ENCODE measurements at places on chromosomes 11 and 22. TPM values are rescaled to one million over a fixed set of nuclear protein-coding genes. Genes with fewer than 3 reads are reported as not detected.
A peak's percentile ranks its signal among the peaks of the same experiment; 100 is the strongest.

GRCh38 chr11:67368621-67369020 lies 4.8 kb downstream of the CLCF1 start:
- DNase-seq = no peak

GRCh38 chr11:134915212-134915611 lies 503.2 kb upstream of the B3GAT1 start:
- no peak for DNase-seq

GRCh38 chr11:65781962-65782815 lies 1.4 kb upstream of the AP5B1 start:
- no peak for DNase-seq

DNA sequence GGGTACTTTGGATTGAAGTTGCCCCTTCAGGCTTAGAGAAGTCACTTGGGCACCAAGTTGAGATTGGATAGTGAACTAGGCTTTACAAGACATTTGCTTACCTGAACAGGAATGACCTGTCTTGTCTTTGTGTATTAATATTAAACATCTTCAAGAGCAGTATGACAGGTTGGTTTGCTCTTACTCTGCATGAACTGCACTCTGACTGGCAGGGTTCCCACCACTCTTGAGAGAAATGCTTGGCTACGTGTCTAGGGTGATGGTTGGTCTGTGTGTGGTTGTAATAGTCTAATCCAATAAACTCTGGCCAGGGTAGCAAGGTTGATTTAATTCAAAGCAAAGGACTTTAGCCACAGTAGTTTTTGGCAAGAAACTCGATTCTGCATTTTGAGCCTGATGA lies 20.1 kb upstream of the SPTBN2 start:
- peak; percentile 79 for DNase-seq

- no peak for DNase-seq
These were observed 19.3 kb downstream of the IGSF9B start for GRCh38 chr11:133937468-133937867.

GRCh38 chr11:94218372-94218771 lies 86.0 kb upstream of the IZUMO1R start:
- DNase-seq = no peak

GRCh38 chr11:63931045-63931444 lies 7.8 kb upstream of the NAA40 start:
- no peak for DNase-seq

- DNase-seq = no peak
These were observed 78.5 kb downstream of the TMEM135 start for GRCh38 chr11:87116185-87116584.

- no peak for DNase-seq
These were observed 6.4 kb downstream of the CDCA5 start for GRCh38 chr11:65077451-65077850.

- DNase-seq = no peak
These were observed 14.9 kb downstream of the ZNF74 start for GRCh38 chr22:20408891-20409290.

DNA sequence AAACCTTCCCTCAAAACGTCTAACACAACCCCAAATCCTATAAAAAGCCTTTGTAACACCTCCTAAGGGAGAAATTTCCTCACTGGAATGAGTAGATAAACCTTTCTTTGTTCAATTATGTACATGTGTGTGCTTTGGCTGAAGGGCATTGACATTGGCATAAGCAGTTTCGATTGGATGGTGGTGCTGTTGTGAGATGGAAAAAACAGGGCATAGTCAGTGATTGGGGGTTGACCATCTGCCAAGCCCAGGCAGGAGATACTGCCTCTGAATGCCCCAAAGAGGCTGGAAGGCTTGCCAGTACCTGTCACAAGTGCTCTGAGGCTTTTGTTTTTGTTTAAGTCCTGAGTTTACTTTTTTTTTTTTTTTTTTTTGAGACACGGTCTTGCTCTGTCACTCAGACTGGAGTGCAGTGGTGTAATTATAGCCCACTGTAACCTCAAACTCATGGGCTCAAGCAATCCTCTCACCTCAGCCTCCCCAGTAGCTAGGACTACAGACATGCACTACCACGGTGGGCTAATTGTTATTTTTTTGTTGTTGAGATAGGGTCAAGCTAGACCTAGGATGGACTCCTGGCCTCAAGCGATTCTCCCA lies 1.2 kb upstream of the CCDC117 start:
- DNase-seq = no peak

DNA sequence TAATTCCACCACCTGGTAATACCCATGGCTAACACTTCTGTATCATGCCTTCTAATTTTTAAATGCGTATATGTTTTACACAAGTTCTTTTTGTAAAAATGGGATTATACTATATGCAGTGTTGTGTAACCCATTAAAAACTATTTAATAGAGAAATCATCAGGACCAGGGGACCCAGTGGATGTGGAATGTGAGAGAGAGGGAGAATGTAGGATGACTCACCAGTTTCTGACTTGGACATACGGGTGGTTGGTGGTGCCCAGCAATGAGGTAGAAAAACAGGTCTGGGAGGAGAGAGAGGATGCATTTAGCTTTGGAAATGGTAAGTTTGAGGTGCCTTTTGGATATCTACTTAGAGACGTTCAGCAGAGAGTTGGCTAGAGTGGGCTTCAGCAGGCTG lies 112.0 kb upstream of the TBCEL start:
- no peak for DNase-seq

GRCh38 chr11:842370-843002 lies at the start of the genes POLR2L and TSPAN4:
TSS of gene POLR2L (minus strand) at chr11:842529. CDS start at chr11:842508, 21 bp downstream.
TSS of gene TSPAN4 (plus strand) at chr11:842852. CDS start at chr11:850305, 7,453 bp downstream.
- DNase-seq = peak; percentile 98

- DNase-seq = no peak
These were observed 30.3 kb downstream of the RIC3 start for GRCh38 chr11:8138526-8138925.

- no peak for DNase-seq
These were observed 121.5 kb downstream of the CD44 start for GRCh38 chr11:35260342-35260985.

DNA sequence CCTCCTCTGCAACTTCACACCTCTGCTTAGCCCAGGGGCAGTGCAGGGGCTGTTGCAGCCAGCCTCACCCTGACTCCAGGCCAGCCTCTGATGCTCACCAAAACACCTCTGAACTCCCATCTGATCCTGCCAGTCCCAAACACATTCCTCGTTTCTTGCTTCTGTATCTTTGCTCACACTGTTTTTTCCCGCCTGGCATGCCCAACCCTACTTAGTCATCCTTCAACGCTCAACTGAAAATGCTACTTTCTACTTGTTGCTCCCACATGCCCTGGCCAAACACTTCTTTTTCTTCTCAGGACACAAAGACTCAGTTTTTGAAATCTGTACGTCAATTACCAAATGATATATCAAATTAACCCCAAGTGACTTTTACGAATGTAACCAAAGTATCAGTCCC lies 140.8 kb upstream of the ZBED5 start:
- no peak for DNase-seq

DNA sequence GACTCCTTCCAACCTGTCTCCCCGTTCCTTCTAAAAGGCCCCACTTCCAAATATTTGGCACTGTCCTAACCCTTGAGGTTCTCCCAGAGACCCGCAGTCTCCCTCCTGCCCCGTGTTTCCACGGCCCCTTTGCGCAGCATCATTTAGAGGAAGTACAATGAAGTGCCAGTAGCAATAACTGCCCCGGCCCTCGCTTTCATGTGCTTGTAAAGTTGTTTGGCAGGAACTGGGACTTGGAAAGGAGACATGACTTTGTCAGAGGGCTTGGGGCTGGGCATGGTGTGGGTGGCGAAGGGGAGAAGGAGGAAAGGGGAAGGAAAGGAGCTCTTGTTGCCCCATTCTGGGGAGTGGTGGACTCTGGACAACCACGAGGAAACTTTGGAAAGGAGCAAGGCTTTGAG lies 2.6 kb downstream of the CD44 start:
- peak; percentile 93 for DNase-seq

DNA sequence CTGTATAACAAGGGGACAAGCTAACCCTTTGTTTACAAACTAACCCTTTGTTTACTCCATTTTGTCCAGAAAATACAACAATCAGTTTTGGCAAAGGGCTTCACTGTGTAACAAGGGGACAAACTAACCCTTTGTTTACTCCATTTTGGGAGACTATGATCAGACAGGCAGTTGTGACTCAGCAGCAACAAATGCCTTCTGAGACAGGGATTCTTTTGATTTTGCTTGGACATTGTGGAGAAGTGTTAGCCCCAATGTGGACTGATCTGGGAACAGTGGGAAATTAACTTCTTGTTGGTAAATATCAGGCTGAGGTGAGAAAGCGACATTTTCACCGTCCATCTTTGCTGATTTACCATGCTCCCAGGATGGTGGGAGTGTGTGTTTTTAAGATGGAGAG lies 983 bp downstream of the EHF start:
- DNase-seq = no peak

- no peak for DNase-seq
These were observed 1.0 kb downstream of the LYVE1 start for GRCh38 chr11:10567446-10567845.

GRCh38 chr22:37018815-37019308 lies 385 bp downstream of the TST start:
- peak; percentile 93 for DNase-seq

- DNase-seq = no peak
These were observed 3.6 kb downstream of the HPS4 start for GRCh38 chr22:26479792-26480610.

DNA sequence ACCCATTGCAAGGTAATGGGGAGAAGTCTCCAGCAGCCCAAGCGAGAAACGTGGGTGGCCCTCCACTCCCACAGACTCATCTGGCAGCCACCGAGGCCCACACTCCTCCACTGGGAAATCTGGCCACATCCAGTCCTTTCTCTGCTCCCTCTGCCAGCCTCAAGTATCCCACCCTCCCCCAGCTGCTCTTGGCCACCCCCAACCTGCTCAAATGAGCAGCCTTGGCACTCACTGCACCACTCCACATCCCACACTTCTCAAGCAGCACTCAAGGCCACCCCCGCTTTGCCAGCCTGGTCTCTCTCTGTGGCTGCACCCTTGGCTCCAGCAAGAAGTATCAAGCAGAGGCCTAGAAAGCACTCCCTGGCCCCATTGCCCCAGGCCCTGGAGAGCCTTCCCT lies 28.2 kb downstream of the SLC22A12 start:
- no peak for DNase-seq

DNA sequence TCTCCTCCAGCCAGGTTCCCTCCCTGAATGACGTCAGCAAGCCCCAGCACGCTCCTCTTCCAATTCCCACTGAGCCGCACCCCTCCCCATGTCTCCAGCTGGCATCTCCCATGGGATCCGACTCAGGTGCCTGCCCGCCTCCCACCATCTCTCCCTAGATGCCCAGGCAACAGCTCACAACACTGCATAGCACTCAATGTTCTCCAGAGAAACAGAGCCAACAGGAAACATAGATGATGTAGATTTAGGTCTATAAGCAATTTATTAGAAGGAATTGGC lies 532.3 kb downstream of the BRD1 start:
- no peak for DNase-seq

GRCh38 chr22:45318558-45319323 lies 9.0 kb downstream of the FAM118A start:
- DNase-seq = no peak

DNA sequence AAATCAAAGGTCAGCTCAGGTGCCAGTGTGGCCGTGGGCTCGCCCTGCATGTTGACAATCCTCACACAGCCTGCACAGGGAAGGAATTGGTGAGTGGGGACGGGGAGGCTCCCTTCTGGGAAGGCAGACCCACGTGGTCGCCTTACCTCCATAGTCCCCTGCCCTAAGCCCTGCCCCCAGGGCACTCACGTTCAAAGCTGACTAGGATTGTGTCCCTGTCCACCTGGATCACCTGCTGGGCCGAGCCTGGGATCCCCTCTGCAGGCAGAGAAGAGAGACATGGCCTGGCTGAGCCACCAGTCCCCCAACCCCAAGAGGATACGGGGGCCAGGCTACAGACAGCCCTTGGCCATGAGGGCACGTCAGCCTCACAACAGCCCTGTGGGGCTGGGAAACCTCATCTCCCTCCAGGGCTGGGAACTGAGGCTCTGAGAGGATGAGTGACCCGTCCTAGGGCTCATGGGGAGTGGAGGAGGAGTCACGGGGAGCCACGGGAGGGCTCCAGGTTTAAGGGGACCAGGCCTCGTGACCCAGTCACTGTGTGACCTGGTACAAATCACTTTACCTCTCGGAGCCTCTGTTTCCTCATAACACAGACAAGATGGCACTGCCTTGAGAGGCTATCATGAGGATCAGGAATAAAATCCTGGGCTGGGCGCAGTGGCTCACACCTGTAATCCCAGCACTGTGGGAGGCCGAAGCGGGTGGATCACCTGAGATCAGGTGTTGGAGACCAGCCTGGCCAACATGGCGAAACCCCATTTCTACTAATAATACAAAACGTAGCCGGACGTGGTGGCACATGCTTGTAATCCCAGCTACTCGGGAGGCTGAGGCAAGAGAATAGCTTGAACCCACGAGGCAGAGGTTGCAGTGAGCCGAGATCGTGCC lies 12.1 kb upstream of the SF1 start:
- DNase-seq = no peak

- DNase-seq = no peak
These were observed 252.5 kb downstream of the ST3GAL4 start for GRCh38 chr11:126607776-126608541.

DNA sequence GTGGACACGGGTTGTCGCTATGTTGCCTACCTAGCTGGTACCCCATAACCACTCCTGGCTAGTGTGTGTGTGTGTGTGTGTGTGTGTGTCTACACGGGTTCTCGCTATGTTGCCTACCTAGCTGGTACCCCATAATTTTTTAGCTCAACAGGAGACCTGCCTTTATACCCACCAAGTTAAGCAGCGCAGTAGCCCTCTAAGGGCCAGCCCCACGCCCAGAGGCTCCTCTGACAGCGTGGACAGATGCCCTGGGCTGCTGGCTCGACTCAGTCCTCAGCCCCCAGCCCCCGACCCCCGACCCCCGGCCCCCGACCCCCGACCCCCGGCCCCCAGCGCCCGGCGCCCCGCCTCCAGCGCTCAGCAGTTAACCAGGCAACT lies 351 bp upstream of the AKIP1 start:
- DNase-seq = no peak

- DNase-seq = no peak
These were observed 23.8 kb downstream of the DRD4 start for GRCh38 chr11:660681-661444.

GRCh38 chr11:123454060-123454651 lies 24.1 kb downstream of the GRAMD1B start:
- no peak for DNase-seq

Gene DDX25
- total RNA-seq = not detected

Gene CYB561A3
- 55.7 TPM for total RNA-seq

Gene MS4A4E
- total RNA-seq = 1.5 TPM

Gene KCNJ11
- 2.9 TPM for total RNA-seq

Gene OR52H1
- total RNA-seq = not detected

Gene P2RX6
- total RNA-seq = 0.12 TPM

Gene OR2D2
- not detected for total RNA-seq

Gene LMO2
- total RNA-seq = 5.8 TPM

Gene LIF
- total RNA-seq = 11.8 TPM

Gene RTN4RL2
- 0.55 TPM for total RNA-seq

Gene TRIM49D2
- total RNA-seq = not detected

Gene CASP5
- total RNA-seq = not detected

Gene DDI1
- not detected for total RNA-seq

Gene KCNQ1
- total RNA-seq = 2.1 TPM

Gene MRPL11
- total RNA-seq = 30.6 TPM

Gene CDON
- total RNA-seq = 16.7 TPM

Gene GLYATL1
- 0.30 TPM for total RNA-seq

Gene SVIP
- 9.5 TPM for total RNA-seq

Gene ELMOD1
- total RNA-seq = 72.3 TPM
